ENCODE measurements at places on chromosomes 1 and 21. TPM values are rescaled to one million over a fixed set of nuclear protein-coding genes. Genes with fewer than 3 reads are reported as not detected.

DNA sequence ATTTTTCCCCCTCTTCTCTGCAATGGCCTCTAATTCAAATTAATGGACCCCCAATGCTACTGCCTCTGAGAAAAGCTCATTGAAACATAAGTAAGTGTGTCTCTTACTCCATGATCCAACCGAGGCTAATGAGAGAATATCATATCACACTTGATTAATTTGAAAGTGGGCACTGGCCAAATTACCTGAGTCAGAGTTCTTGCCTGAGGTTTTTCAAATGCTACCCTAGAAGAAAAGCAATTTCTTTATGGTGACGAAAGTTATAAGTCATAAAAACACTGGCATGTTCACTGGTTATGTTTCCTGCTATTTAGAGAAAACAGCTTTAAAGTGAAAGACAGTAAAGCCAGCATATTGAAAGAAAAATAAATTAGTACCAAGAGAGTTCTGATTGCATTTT is 368.8 kb upstream of the TMPRSS15 start:
- no peak for DNase-seq

- no peak for DNase-seq
Measured at GRCh38 chr1:218165701-218166114, 119.4 kb upstream of the RRP15 start.

GRCh38 chr1:226405411-226405988 is 2.4 kb downstream of the PARP1 start:
- no peak for DNase-seq

DNA sequence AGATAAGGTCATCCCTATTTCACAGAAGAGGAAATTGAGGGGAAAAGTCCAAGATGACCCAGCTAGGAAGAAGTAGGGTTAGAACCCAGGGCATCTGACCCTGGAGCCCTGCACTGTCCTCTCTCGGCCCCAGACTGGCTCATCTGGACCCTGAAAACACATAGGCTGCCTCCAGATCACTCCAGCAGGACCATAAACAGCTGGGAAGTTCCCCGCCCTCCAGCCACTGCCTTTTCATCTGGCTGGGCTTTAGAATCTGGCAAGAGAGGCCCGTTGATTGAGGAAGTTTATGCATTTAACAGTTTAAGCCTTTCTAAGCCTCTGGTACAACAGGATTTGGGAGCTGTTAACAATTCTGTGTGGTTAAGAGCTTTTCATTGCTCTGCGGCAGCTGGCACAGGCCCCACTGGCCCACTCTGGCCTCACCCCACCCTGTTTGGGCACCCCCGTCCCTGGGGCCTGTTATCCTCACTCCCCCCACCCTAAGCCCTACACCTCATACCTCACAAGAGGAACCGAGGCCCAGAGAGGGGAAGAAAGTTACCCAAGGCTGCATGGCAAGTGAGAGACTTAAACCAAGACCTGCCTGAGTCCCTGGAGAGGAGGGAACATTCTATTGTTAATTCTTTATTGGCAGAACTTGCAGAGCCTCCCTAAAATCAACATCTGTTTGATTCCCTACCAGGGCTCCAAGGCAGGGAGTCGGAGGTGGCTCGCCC is 84.2 kb downstream of the EPHB2 start:
- DNase-seq: no peak

- peak; percentile 21 for DNase-seq
Measured at GRCh38 chr1:109193653-109194590, 19.8 kb upstream of the SARS1 start.

The SPRR3 gene
- 1.2 TPM for polyA plus RNA-seq

DNA sequence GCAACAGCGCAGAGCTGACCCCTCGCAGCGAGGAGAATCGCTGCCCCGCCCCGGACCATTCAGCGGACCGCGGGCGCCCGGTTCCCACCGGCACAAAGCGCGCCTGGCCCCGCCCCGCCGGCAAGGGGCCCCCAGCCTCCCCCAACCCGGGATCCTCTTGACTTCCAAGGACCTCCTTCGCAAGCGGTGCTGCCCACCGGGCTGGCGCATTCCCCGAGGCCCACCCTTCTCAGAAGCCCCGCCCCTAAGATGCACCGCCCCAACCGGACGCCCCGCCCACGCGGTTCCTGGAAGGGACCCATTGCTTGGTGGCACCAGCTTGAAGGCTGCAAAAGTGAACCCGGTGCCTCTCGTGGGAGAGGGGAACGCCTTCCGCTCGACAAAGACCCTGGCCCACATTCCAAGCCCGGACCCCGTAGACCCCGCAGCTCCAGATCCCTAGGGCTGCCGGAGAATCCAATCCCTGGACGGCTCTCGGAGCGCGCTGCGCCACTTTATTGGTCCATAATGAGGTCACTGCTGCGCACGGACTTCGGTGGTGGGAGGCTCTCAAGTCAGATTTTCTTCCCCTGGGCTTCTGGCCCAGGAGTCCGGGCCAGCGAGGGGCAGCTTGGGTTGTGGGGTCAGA is 2.0 kb downstream of the HES3 start:
- peak; percentile 57 for DNase-seq

DNA sequence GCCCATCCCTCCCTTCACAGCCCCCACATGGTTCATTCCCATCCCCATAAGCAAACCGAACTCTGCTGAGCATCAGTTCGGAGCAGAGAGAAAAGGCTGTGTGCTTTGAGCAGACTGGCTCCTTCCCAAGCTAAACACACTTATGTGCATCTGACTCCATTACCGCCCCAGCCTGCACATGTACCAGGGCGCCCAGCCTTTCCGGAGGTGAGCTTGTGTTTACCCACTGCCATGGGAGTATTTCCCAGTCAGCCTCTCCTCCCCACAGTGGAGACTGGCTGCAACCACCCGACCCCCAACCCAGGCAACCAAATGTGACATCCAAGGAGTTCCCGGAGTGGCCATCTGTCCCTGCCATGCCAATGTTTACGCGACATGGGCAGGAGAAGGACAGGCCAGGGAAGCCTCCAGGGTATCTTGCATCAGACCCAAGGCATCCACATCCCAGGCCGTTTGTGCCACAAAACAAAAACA is 9.4 kb downstream of the TIAM1 start:
- DNase-seq: no peak

DNA sequence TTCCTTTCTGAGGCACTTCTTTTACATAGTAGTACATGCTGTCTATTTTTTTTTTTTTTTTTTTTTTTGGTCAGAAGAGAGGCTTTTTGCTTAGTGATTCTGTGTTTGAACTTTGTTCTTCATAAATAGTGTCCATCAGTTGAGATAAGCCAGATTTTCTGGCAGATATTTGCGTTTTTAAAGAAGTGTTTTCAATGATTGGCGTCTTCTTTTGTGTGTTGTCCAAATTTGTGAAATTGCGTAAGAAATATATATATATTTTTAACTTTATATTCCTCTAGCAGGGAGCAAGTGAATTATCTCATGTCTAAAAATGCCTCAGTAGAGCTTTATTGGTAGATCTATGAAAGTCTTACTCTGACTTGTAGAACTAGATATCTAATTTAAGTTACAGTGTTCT is 28.3 kb downstream of the NEK7 start:
- DNase-seq: no peak

GRCh38 chr1:203932556-203932955 is 71.2 kb downstream of the SNRPE start:
- DNase-seq: no peak

GRCh38 chr1:181485287-181486097 is 2.2 kb downstream of the CACNA1E start:
- no peak for DNase-seq

DNA sequence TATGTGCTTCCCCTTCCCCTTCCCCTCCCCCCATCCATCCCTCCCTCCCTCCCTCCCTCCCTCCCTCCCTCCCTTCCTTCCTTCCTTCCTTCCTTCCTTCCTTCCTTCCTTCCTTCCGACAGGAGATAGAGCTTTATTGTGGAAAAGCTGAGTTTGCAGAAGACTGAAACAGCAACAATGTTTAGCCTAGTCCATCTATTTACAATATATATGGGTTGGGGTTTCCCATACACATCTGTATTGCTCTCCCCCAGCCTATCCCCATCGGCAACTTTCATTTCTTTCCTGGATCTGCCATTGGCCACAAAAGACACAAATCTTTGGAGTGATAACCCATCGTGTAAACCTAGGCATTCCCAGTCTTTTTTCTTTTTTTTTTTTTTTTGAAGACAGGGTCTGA is 222.3 kb downstream of the USH2A start:
- no peak for DNase-seq

Measured in psoas muscle (tissue), 8 donors.